ENCODE measurements at places on chromosomes 3 and 15.

- DNase-seq, result no peak
These were observed 650.9 kb upstream of the SEMA6D start for GRCh38 chr15:47066392-47066791.

DNA sequence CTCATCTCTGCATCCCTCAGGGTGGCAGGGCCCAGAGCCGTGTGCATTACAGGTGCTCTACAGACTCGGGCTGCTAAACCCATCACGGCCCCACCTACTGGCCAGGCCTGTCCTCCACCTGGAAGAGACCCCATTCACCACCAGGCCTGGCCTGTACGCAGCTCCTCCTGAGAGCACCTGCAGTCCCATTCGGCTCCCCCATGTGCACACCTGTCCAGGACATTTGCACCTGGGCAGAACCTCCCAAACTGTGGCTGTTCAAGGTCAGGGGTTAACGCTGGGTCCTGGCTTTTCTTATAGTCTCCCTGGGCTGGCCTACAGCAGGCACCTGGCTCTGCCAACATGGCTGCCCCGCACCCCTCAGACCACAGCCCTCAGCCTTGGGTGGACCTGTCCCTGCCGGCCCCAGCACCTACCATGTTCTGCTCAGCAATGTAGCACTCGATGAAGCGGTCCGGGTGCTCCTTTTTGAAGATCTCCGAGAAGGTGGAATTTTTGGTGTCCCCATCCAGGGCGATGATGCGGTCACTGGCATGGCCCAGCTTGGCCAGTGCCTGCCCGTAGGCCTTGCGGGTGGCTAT is 25.7 kb downstream of the TKT start:
- DNase-seq, result no peak

GRCh38 chr3:62201438-62202035 is 171.8 kb downstream of the FEZF2 start:
- no peak for DNase-seq

GRCh38 chr3:174531262-174531982 is 327.7 kb upstream of the NAALADL2 start:
- no peak for DNase-seq

- peak; percentile 30 for DNase-seq
These were observed 1560.4 kb downstream of the OTOL1 start for GRCh38 chr3:163056874-163057497.

DNA sequence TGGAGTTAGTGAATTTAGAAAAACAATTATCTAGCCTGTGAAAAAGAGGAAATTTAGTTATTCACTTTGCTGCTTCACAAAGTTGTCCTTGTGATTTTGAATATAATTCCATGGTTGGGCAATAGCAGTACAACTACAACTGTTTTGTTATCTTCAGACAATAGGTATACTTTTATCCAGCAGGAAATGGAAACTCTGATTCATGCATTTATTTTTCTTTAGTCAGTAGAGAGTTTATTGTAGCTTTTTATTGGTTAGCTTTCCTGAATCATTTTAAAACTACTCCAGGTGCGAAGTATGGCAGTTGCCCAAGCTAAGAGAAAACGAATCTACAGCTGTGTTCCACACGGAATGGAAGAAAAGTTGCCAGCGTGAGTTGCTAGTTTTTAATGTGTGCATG is 80.3 kb downstream of the TM4SF4 start:
- no peak for DNase-seq

DNA sequence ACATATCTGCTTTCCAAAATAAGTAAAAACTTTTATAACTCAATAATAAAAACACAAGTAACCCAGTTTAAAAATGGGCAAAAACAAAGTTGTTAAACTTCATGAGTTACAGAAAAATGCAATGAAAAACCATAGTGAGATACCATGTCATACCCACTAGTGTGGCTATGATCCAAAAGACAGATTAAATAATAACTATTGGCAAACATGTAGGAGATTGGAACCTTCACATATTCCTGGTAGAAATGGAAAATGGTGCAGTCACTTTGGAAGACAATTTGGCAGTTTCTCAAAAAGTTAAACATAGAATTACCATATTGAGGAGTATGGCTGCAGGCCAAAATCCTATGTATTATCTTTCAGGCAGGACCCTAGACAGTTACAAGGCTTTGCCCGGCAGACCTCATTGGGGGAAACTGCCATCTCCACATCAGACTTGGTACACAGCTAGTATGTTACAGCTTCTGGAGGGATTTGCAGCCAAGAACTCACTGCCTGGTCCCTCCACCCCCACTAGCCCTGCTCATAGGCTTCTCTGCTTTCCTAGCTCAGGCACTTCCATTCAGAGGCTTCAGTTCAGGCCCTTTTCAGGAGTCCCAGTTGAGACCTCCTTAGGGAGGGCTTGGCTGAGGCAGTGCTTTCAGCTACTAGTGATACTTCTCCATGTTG is 147.8 kb downstream of the NEK10 start:
- no peak for DNase-seq

- DNase-seq, result no peak
These were observed 730.6 kb upstream of the NECTIN3 start for GRCh38 chr3:110341047-110341446.

GRCh38 chr15:69725957-69726356 is 273.3 kb downstream of the RPLP1 start:
- DNase-seq, result no peak

- DNase-seq, result no peak
These were observed 4.5 kb upstream of the ZNF280D start for GRCh38 chr15:56737791-56738190.

DNA sequence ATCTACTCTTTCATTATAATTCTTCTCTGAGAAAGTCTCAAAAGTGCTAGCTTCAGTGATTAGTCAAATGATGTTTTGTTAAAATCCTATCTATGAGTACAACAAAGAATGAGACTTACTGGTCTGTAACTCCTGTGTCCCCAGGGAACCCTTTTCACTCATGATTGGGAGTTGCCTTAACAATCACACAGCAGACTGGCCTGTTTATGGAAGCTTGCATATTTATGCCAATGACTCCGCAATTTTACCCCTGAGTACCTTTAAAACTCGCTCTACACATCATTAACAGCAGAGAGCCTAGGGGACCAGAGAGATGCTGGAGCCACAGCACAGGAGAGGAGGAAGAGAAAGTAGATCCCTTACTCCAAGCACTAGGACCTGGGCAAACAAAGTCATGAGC is 628.1 kb downstream of the IGSF11 start:
- DNase-seq, result no peak

GRCh38 chr3:190305406-190305805 is 16.8 kb downstream of the CLDN1 start:
- DNase-seq, result no peak

GRCh38 chr15:29670998-29671981 is 151.0 kb downstream of the TJP1 start:
- DNase-seq, result no peak

GRCh38 chr3:195692781-195693427 is 27.9 kb upstream of the MUC20 start:
- no peak for DNase-seq

DNA sequence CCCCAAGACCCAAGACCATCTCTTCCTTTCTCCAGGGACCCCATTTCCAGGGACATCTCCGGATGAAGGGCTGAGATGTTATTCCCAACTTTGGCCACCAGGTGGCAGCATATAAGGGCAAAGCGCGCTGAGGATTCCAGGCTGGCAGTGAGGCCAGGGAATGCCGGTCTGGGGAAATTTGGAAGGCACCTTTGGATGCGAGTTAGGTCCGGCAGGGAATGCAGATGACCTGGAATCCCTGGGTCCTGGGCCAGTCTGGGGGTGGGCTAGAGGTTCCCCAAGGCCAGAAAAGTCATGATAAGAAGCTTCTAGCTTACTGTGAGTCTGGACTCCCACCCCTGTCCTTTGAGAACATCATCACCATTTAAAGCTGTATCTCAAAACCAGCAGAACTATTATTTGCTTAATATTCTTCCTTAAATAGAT is 1.6 kb upstream of the CHST13 start:
- no peak for DNase-seq

GRCh38 chr3:138464491-138464860 is 30.1 kb downstream of the ESYT3 start:
- no peak for DNase-seq

DNA sequence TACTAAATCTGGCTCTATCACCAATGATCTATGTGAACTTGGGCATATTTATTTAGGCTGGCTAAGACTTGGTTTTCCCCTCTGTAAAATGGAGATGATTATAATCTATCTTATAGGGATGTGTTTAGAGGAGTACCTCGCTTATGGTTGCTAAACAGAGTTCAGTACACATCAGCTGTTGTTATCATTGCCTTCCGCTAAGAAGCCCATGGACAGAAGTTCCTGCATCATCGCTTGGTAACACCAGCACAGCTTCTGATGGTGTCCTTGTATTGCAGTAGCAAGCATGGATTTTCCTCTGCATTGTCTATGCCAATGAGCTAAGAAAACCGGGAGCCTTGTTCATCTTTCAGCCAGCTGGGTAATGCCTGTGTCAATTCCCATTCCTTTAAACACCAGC is 73.1 kb upstream of the LRTM1 start:
- DNase-seq, result no peak

DNA sequence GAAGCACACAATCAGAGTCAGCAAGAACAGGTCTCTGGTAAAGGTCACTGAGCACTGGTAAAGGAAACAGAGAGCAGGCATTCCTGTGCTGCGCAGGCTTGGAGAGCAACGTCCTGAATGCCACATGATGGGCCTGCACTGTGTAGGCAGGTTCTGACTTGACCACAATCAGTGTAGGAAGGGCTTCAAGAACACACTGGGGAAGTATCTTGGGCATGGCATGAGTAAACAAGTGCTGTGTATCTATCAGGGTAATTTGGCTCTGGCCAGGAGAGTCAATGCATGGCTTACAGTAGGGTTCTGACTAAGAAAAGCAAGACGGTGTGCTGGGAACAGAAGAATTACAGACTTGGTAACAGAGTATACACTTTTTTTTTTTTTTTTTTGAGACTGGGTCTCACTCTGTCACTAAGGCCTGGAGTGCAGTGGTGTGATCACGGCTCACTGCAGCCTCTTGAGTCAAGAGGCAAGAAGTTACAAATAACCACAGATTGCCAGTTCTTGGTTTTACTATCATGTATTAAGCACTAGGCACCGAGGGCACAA is 30.6 kb downstream of the TBC1D2B start:
- DNase-seq, result no peak

DNA sequence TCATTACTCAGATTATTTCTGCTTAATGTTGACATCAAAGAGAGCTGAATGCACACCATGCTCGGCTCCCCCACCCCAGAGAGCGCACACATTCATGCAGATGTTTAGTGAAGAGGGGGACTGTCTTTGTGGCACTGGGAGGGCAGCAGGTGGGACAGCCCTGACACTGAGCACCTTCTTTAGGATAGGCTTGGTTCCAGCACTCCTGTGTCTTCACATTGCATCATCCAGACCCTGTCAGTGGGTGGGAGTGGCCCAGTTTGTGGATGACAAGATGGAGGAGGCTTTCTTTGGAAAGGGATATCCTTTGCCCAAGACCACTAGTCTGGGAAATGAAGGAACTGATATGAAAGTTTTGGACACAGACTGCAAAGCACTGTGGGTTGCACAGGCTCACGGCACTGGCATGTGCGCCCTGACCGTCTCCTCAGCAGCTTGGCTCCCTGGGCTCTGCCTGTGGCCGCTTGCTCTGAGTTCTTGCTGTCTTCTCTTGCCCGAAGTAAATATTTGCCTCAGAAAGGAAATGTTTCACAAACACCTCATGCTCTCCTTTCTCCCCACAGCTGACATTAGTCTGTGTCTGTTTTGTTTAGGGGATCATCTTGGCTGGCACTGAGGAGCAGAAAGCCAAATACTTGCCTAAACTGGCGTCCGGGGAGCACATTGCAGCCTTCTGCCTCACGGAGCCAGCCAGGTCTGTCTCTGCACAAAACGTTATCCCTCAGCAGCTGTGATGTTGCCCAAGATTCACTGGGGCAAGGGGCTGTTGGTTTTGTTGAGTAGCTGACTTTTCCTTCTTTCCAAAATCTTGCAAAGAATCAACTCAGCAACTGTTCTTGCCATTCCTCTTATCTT is 16.6 kb downstream of the ACAD9 start:
- DNase-seq, result no peak

DNA sequence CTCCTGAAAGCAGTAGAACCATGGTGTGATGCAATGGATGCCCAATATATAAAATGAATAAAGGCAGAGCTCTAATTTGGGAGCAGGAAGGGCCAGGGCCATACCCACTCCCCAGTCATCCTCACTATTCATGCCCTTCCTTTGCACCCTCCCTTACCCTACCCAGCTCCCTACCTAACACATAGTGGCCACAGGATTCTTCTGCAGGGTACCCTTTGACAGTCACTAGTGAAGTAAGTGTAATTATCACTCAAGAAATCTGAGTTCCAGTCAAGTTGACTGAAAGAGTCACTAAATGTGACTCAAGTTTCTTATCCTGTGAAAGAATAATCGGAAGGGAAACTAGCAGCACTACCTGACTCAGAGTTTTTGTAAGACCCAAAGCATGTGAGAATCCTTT is 69.2 kb downstream of the RASA2 start:
- no peak for DNase-seq

- DNase-seq, result no peak
These were observed 8.8 kb downstream of the UBL7 start for GRCh38 chr15:74451861-74452835.

DNA sequence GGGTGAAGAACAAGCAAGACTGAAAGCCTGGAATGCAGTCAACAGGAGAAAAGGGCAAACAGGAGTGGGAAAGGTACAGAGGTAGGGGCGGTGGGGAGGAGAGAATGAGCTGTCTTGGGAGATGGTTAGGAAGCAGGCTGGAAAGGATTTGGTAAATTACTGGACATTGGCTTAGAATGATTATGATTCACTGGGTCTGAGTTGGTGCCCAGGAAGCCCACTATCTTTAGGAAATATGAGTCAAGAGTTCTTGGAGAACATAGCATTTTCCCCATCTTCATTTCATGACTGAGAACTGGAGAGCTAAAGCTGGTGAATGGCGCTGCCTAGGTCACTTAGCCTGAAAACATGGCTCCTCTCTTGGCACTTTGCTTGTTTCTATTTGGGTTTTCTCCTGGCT is 74.7 kb upstream of the C3orf80 start:
- DNase-seq, result no peak

- no peak for DNase-seq
These were observed 481 bp downstream of the AP4E1 start for GRCh38 chr15:50909010-50909317.

DNA sequence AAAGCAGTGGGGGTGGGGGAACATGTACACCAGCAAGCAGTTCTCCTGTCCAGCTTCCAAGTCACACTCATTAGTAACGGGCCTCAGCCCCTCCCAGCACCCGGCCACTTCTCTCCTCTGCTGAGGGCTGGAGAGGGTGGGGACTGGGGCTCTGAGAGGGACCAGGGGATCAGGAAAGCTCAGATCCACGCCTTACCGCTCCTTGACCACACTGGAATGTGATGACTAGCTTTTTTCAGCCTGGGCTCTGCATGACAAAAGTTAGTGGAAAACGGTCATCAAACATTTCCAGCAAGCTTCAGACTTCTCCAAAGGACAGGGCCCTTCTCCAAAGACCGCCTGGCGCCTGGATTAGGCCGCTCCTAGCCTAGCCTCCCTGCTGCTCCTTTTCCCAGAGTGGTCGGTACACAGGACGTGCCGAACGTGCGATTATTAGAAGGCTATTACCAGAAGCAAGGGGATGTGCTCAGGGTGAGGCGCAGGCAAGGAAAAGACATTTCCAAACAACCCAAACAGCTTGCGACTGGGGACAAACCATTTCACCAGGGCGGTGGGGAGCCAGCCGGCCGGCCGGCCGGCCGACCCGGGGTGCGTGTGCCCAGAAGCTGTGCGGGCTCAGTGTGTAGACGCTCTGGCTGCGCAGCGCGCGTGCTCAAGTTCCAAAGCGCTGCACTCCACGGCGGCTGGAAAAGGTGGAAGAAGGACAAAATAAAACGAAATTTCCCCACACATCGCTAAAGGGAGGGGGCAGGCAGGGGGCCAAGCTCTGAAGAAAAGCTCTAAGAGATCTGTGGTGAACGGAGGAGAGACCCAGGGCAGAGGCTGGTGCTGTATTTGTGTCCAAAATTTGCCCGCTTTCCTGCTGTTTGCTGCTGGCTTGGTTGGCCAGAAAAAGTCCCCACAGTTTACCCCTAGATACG is 51.0 kb upstream of the SSR3 start:
- DNase-seq, result no peak

All from thymus (tissue), 14 donors.